ENCODE measurements at places on chromosomes 1 and 21. TPM values are rescaled to one million over a fixed set of nuclear protein-coding genes. Genes with fewer than 3 reads are reported as not detected.

- DNase-seq, result no peak
Observed at GRCh38 chr1:37865348-37866120, 6.1 kb upstream of the MTF1 start.

- DNase-seq, result no peak
Observed at GRCh38 chr1:167983797-167984420, 47.0 kb upstream of the MPC2 start.

DNA sequence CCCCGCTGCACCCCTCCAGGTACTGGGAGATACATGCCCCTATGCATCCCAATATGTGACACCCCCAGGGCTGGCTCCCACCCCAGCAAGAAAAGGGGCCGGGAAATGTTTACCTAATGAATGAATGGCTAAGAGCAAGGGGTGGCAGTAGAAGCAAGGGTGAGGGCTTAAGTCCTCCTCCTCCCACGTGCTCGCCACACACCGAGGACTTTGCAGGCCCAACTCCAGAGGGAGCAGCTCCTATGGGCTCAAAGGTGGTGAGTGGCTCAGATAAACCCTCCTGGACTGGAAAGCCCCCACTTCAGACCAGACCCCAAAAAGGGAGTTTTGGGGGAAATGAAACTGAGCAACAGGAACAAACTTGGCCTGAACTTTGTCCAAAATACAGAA is 11.4 kb downstream of the SLC45A3 start:
- DNase-seq, result no peak

Gene FNDC5
- not detected for total RNA-seq

Data from CD4-positive, alpha-beta T cell (primary cell).